HFF-Myc (cell line): ENCODE measurements at places on chromosomes 11 and 22.

GRCh38 chr11:84012171-84012826, 726.1 kb upstream of the CCDC90B start:
- no peak for DNase-seq

DNA sequence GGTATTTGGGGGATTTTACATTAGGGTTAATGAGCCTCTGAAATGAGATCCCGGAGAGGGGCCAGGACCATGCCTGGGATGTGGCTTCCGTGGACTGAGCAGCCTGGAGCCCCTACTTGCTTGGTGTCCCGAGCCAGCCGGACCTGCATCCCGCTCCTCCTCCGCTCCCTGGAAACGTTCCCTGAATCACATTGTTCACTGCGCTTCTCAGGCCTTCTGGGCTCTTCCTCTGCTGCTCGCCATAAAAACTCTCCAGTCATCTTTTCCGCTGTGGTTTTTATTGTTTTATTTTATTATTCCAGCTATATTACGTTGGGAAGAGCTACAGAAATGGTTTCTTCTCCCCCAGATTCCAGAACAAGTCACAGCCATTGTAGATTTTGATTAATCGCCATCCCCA, 13.3 kb upstream of the KCNQ1OT1 start:
- no peak for DNase-seq

GRCh38 chr22:19629331-19629719, 85.0 kb upstream of the SEPTIN5 start:
- no peak for DNase-seq

DNA sequence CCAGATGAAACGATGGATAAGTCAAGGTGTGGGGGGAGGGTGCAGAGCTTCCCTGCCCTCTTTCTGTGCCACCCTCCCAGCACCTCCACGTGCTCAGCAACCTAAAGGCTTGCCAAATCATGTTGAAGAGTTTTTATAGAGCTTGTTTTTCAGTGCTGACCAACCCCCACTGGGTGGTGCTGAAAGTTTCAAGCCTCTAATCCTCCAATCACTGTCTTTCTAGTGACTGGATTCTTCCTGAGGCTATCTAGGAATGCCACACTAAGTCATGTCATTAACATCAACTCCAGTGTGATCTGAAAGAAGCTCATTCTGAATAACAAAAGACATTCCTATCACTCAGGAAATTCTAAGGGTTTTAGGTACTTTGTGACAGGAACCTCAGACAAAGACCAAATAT, 382.6 kb downstream of the DYNC2H1 start:
- no peak for DNase-seq

GRCh38 chr22:45010532-45010900, 711 bp upstream of the PHF21B start:
- DNase-seq: no peak

DNA sequence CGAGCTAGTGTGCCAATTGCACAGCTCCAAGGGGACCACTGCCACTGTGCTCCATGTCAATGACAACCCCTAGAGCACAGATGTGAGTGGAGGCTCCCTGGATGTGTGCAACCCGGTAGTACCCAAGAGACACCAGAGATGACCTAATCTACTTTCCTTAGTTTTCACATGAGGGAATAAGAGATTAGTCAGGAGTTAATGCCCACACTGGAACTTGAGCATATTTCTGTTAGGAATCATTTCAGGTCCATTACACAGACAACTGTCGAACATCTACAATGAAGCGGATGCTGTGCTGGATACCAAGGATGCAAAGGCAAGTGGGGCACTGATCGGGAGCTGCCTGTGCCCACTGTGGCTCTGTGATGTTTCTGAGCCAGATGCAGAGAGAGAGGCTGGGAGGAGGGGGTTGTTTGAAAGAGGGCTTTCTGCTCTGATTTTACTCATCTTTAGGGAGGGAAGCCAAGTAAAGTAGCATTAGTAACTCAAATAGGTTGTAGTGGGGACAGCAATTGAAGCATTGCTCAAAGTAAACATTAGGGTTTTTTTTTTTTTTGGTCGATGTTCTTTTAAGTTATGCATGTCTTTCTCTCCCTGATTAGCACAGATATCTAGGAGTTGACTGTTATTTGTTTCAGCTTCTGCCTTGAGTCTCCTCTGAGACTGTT, 82.5 kb upstream of the SORL1-AS1 start:
- no peak for DNase-seq

- no peak for DNase-seq
Observed at GRCh38 chr11:126329644-126330211, 25.8 kb upstream of the ST3GAL4 start.
